RWPE2 (cell line): ENCODE measurements at places on chromosomes 11 and 22.

- no peak for DNase-seq
These were observed 2.8 kb upstream of the CDKN1C start for GRCh38 chr11:2888266-2888968.

GRCh38 chr11:103624708-103625623, 411.5 kb upstream of the DDI1 start:
- DNase-seq, result no peak

- DNase-seq, result no peak
These were observed 9.9 kb upstream of the TMPRSS5 start for GRCh38 chr11:113715882-113716625.

DNA sequence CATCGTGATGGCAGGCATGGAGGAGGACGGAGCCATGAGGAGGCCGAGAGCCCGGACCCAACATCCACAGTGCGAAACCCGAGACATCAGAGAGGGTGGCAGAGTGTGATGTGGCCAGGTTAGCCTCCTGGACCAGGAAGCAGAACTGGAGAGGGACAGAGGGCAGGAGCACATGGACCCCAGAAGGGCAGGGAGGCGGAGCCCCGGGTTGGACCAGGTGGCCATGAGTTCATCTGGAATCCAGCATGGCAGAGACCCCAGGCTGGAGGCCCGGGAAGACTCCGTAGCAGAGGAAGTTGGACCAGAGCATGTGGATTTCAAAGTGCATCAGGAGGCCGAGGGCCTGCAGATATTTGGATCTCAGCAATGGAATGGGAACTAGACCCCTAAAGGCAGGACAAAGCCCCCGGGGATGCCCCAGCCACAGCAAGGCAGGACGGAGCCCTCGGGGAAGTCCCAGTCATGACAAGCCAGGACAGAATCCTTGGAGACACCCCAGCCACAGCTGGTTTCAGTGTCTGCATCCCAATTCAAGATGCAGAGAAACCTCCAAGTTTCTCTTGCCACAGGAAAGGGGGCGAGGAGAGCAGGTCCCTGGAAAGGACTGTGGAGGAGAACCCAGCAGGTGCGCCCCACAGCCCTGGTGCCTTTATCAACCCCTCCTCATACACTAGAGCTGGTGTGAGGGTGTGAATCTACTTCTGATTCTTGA, 1393.4 kb downstream of the BRD1 start:
- DNase-seq, result no peak

DNA sequence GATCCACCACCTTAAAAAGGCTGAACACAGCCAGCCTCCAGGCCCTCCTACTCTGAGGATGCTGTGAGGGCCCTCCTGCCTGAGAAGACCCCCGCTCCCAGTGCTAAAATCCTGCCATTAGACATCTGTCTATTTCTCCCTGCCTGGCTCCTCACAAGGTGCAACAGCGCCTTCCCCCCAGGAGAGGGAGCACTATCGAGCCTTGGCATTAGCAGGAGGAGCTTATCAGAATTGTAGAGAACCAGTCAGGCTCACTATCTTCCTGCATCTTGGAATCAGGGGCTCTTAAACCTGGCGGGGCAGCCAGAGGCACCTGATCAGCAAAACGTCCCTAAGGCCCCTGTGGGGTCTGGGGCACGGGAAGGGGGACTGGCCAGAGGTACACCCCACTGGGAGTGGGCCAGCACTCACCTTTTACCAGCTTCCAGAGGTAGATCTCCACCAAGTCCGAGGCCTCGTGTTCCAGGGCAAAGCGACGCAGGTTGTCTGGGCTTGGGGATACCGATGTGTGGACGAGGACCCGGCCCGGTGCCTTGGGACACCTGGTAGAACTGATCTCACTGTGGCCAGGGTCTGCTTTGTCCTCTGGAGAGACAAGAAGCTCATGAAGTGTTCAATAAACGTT, 28.7 kb downstream of the CHRDL2 start:
- DNase-seq, result no peak

DNA sequence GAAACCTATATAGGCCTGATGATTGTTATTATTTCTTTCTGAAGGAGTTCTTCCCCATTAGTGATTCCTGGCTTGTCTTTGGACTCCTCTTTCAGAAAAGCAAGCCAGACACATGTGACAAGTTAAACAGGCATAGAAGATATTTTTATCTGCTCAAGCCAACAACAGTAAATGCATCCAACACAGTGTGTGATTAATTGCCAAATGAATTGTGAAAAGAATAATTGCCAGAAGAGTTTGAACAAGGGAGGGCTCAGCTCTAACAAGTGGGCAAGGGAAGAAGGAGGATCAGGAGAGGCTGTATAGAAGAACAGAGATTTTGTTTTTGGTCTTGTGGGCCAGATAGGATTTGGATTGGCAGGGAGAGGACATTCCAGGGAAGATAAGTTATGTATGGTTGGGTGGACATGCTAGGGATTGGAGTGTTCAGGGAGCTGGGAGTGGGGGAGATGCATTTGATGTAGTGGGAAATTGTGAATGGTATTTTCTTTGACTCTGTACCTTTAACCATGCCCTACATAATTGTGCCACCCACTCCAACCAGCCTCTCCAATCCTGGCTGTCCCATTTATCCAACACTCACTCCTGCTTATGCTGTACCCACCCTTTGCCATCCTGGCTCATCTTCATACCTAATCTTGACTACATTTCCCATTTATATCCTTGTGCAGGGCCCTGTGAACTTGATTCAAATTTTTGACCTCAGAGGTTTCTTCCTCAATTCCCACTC, 172.8 kb downstream of the RRAS2 start:
- no peak for DNase-seq

- no peak for DNase-seq
These were observed 5.1 kb upstream of the P2RX6 start for GRCh38 chr22:21009638-21010425.

DNA sequence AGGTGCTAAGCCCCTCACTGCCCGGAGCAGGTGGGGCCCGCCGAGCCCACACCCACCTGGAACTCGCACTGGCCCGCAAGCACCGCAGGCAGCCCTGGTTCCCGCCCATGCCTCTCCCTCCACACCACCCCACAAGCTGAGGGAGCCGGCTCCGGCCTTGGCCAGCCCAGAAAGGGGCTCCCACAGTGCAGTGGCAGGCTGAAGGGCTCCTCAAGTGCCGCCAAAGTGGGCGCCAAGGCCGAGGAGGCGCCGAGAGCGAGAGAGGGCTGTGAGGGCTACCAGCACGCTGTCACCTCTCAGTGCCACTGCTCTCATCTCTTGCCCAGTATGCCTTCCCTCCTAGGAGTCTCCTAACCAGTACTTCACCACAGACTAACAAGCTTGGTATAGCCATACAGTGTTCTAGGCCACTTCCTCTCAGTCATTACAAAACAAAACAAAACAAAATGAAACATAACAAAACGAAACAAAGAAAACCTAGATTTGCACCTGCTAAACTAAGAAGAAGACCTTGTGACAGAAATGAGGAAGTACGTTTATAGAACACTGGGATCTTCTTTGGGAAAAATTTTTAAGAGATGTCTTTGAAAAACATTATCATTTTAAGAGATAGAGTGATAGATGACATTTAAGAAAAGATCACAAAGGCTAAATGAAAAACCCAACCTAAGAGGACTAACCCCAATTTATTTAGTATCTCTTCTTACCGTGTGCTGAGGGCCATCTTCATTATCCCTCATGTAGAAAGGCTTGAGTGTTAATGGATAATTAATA, 47.7 kb upstream of the GAB2 start:
- no peak for DNase-seq

- no peak for DNase-seq
These were observed 71.2 kb downstream of the PDHX start for GRCh38 chr11:34987617-34988016.

DNA sequence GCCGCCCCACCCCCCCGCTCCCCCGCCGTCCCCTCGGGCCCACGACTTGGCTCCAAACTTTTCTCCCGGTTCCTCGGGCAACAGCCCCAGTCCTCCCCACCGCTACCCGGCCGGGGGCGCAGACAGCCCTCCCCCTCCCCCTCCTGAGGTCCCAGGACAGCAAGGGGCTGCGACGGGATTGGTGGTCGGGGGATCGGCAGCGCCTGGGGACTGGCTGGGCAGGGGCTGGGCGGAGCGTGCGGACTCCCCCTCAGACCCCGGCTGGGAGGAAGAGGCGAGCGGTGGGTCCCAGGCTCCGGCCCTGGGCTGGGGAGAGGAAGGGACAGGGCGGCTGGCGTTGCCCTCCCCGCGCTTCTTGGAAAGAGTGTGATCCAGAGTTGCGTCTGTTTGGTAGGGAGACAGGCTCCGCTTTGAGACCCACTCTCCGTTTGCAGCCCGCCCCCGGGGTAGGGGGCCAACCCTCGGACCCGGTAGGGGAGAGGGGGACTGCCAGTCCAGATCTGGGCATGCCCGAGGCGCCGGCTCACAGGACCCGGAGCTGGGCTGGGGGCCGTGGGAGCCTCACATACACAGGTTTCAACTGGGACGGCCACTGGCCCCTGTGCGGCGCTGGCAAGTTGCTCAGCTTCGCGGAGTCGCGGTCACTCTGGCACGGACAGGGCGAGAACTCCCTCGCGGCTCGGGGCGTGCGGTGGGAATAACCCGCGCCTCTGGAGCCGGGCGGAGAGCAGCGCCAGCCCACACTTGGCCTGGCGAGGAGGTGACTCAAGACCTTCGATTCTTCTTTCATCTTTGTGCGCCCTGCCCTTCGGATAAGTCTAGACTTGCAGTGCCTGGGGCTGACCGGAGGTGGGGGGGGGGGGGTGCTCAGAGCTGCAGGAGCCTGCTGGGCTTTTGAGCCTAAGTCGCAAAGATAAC, 999 bp downstream of the TSKU start:
- DNase-seq, result peak; percentile 89

GRCh38 chr11:57103899-57104605, 77.7 kb upstream of the LRRC55 start:
- DNase-seq, result no peak

- DNase-seq, result no peak
These were observed 33.5 kb upstream of the CAT start for GRCh38 chr11:34405079-34405858.

DNA sequence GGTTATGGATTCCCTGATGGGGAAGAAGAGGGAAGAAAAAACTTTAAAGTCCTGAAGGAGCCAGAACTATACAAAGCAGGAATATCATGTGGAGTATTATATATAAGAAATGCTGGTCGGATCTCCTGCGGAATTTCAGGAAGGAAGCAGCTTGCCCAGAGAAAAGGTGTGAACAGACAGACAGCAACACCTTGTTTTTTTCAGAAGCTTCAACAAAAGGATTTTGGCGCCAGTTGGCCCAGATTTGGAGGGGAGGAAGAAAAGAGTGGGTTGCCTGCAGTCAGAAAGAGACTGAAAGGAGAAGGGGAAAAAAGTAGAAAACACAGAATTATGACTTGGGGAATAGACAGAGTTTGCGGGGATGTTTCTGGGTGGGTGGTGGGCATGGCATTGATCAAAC, 45.2 kb downstream of the SEZ6L start:
- DNase-seq, result no peak

- no peak for DNase-seq
These were observed 51.3 kb downstream of the PRDM10 start for GRCh38 chr11:129951201-129951865.

DNA sequence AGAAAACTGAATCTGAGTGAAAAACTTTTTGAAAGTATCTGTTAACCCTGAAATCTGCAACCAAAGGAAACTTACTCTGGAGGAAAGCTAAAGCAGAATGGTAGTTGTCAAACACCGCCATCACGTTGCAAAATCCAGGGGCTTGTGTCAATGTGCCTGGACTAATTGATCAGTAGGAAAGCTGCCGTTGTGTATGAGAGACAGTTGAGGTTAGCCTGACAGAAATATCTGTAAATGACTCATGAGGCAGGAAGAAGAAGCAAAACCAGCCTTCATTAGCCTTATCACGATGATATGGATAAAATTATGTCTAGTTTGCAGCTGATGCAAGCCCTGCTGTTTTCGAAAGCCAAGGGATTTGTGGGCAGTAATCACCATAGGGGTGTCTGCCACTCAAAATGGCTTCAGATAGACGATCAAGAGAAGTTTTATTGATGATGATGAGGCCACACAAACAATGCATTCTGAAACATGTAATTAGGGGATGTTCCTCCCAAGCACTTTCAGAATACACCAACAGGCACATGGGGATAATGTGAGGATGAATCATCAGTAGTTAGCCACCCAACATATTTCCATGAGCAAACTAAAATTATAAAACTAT, 8.9 kb downstream of the SCGB1A1 start:
- DNase-seq, result no peak

- DNase-seq, result no peak
These were observed 67.9 kb upstream of the BLID start for GRCh38 chr11:122183933-122184332.

DNA sequence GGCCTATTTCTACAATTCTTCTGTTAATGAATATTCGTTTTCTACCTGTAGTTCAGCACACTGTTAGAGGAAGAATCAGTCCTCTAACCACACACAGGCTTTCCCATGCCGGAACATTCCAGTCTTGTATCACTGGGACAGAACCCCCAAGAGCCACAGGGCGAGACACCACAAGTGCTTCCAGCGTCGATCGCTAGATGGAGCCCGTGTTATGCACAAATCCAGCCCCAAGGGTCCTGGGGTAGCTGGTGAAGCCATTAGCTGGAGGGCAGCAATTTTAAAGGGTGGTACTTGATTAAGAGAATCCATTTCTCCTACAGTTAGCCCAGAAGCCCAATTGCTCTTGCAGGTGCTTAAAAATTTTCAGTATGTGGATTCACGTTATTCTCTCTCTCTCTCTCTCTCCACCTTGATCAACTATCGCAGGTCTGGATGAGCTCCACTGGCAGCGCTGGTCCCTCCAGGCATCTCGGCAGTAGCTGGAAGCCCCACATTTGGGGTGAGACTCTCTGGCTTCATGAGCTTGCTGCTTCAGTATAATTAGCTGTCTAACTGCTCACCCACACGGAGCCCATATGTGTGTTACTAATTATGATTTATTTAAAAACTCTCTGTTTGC, 148.2 kb upstream of the SNX19 start:
- DNase-seq, result no peak
